Suprapubic skin (tissue), 4 donors: ENCODE measurements at places on chromosomes 1 and 21.

GRCh38 chr1:217240656-217241055 lies 390.2 kb downstream of the GPATCH2 start:
- no peak for DNase-seq

DNA sequence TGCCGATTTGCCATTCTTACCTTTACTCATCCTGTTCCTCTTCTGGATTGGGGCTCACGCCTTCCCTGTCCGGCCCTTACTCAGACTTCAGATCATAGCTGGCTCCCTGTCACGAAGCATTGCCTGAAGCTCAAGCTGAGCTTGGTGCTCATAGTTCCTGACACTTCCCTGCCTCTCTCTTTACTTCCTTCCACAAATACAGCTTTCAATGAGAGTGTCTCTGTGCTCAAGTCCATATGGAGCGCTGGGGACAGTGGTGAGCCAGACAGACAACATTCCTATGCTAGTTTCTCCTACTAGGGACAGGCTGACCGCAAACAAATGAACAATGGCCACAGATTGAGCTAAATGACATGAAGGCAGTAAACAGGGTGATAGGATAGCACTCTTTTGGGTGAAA lies 38.1 kb downstream of the HHAT start:
- no peak for DNase-seq

- no peak for DNase-seq
Observed at GRCh38 chr1:115179397-115180079, 90.2 kb upstream of the TSPAN2 start.

GRCh38 chr1:40745176-40745575 lies 38.4 kb upstream of the KCNQ4 start:
- DNase-seq: no peak

DNA sequence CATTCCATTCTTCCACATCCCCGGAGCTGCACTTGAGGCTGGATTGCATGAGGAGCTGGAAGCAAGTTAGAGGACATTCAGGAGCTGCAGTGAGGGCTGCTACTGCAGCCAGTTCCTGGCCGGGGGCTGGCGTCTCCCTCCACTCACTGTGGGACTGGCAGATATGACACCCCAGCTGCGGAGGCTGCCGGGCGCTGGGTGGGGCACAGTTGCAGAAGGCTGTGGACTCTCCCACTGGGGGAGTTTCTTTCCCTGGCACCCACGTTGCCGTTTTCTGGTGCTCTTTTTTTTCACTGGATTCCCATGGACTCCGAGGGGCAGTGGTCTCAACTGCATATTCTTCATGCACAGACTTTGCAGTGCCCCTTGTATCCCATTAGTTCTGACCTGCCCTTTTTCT lies 351.1 kb upstream of the AJAP1 start:
- no peak for DNase-seq

- DNase-seq: no peak
Observed at GRCh38 chr1:241838897-241839296, 9.1 kb upstream of the EXO1 start.
